Muscle of arm (tissue), 14 donors: ENCODE measurements at places on chromosomes 5 and 9. TPM values are rescaled to one million over a fixed set of nuclear protein-coding genes. Genes with fewer than 3 reads are reported as not detected.

Gene GARIN3
- polyA plus RNA-seq: not detected

Gene PCDHGA2
- 2.8 TPM for polyA plus RNA-seq

- DNase-seq: no peak
Measured at GRCh38 chr9:123478967-123479602, 123.1 kb downstream of the CRB2 start.

DNA sequence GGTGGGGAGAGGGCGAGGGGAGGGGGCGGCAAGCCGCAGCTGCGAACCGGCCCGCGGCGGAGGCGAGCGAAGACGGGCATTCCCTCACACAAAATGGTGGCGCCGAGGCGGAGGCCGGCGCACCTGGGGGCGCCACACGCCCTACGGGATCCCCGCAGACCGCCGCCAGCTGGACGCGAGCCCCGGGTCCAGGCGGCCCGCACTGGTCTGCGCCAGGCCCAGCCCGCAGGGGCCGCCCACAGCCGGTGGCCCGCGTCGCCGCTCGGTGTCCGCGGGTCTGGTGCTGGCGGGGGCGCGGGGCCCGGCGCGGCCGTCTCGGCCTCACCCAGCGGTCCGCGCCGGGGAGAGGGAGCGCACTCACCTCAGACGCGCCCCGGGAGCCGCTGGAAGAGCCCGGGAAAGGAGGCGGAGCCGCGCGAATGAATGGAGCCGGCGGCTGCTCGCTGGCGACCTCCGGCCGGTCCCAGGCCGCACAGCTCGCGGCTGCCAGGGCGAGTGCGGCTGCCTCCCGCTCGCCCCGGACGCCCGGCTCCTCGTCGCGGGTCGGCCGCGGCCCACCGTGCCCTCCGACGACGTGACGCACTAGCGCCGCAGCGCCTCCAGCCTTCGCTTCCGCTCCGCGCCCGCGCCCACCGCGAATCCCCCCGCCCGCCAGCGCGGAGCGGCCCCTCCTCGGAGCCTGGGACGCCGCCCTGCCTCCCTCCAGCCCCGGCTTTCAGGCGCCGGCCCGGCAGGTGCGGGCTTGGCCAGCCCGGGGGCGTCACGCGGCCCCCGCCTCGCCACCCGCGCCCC is at the start of gene FAM169A:
Gene FAM169A (minus strand): TSS at position 584 of the 792 bp plus-strand sequence. CDS start 24,711 bp downstream, outside the sequence.
- DNase-seq: no peak

- no peak for DNase-seq
Measured at GRCh38 chr5:145479271-145479670, 355.9 kb downstream of the PRELID2 start.

GRCh38 chr9:104319685-104320084 is 184.4 kb upstream of the OR13F1 start:
- no peak for DNase-seq

GRCh38 chr5:45601424-45601823 is 94.8 kb downstream of the HCN1 start:
- DNase-seq: no peak

DNA sequence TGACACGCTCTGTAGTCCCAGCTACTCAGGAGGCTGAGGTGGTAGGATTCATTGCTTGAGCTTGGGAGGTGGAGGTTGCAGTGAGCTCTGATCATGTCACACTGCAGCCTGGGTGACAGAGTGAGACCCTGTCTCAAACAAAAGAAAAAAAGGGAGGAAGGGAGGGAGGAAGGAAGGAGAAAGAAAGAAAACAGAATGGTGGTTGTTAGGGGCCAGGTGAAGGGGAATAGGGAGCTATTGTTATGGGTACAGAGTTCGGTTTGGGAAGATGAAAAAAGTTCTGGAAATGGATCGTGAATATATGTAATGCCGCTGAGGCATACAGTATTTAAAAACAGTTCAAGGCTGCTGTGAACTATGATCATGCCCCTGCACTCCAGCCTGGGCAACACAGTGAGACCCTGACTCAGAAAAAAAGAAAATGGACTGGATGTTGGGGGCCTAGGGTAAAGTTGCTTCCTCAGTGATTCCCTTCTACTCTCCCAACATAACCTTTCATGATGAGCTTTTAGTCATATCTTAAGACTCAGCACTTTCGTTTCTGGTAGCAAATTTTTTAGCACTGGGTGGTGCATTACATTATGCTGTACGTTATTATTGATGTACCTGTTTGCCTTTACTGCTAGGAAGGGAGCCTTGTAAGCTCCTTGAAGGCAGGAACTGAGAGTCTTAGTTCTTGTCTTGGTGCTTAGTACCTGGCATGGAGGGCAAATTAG is 4.0 kb downstream of the CTNNA1 start:
- no peak for DNase-seq

DNA sequence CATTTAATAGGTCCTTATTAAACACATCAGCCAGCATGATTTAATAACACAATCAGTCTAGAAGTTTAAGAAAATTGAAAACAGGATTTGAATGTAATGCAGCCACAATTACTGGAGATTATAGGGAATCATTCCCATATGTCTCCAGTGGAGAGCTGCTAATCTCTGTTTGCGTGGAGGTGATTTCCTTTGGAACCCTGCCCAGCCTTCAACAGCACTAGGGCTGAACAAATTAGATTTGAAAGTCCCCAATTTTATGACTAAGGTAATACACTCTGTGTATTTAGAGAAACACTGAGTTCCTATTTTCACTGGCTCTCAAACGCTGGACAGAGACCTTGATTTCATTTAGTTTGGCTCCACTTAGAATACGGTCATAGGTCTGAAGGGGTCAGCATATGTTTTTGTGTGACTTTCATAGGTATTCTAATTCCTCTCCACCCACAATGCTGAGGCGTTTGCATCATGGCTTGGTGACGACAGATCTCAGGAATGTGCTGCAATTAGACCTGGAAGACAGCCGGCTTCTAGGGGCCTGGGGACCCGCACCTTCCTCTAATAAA is 508.3 kb downstream of the EBF1 start:
- peak; percentile 53 for DNase-seq

- DNase-seq: no peak
Measured at GRCh38 chr5:112636751-112637150, 100.9 kb upstream of the APC start.

- DNase-seq: no peak
Measured at GRCh38 chr5:132825033-132825833, 5.2 kb downstream of the SHROOM1 start.

GRCh38 chr5:151002681-151003502 is 17.5 kb upstream of the GPX3 start:
- no peak for DNase-seq

DNA sequence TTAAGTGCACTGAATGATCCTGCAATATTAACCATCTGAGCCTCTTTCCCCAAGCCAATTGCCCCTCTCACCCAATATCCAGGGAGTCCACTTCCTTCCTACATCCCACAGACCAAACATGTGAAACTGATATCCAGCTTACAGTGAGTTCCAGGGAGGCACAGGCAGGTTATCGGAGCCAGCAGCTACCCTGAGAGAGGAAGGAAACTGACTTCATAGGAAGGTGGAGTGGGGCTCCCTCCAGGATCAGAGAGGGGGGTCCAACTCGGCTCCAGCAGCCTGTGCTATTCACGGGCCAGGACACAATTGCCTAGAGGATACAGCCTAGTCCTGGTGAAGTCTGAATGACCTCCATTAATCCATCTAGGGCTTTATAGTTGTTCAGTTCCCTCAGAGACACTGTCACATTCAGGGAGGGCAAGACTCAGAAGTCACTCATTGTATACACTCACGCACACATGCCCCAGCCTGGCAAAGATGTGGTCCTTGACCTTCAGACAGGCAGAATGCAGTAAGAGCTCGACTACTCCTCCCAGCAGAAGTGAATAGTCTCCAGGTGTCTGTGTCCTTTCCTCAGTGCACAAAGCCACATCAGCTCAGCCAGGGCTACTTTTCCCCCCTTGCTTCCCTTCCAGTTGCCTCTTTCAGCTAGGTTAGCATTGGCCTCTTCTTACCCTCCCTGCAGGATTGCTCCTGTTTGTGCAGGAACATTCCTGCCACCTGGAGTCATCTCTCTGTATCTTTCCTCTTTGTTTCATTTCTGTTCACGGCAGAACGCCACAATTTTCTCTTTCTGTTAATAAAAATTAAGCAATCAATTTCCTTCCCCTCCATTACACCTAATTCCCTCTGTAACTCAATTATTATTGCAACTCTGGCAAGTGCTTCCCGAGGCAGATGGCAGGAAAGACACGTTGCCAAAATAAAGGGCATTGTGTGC is 501.7 kb downstream of the ARHGEF28 start:
- no peak for DNase-seq
